ENCODE measurements at places on chromosomes 11 and 22.

DNA sequence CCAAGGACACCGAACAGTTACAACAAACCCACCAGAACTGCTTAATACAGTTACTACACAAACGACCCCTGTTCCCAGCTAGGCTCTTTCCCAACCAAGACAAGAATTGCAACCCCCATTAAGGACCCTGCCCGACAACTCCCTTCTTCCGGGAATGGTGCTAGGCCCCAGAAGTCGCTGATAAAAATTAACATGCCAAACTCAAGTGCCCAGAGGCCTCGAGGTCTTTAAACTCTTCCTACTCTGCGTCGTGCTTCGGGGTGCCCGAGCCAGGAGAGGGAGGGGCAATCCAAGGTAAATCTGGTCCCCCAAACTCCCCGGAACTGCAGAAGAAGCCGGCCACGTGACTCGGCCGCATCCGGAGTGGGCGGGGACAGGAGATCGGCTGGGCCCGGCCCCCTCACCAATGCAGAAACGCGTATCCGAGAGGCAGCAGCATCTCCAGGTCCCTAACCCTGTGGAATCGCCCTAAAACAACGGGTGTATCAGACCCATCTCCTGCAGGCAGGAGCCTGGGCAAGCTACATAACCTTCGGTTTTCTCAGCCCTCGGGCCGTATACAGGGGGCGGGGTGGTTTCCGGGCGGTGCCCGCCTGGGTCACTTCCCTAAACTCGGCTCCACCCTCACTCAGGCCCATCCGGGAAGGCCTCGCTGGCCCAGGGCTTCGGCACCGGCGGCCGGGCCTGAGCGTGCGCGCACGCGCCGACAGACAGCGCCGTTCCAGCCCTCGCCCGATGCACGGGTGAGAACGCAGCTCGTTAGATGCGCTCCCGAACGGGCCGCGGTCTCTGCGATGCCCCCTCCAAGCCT lies 1.1 kb downstream of the CFL1 start:
- DNase-seq: peak; percentile 77

DNA sequence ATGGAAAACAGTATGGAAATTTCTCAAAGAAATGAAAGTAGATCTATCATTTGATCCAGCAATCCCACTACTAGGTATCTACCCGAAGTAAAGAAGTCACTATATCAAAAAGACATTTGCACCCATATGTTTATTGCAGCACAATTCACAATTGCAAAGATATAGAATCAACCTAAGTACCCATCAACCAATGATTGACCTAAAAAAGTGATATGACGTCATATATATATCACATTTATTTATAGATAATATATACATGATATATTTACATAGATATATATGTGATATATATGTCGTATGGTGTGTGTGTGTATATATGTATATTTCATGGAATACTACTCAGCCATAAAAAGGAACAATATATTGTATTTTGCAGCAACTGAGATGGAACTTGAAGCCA lies 188.3 kb upstream of the ARHGAP42 start:
- no peak for DNase-seq

- DNase-seq: peak; percentile 96
Observed at GRCh38 chr11:45560155-45560912, 105.1 kb downstream of the CHST1 start.

GRCh38 chr11:19953336-19953735 lies 206.9 kb downstream of the DBX1 start:
- peak; percentile 30 for DNase-seq

GRCh38 chr11:67269401-67270255 lies 3.4 kb downstream of the GRK2 start:
- peak; percentile 24 for DNase-seq

DNA sequence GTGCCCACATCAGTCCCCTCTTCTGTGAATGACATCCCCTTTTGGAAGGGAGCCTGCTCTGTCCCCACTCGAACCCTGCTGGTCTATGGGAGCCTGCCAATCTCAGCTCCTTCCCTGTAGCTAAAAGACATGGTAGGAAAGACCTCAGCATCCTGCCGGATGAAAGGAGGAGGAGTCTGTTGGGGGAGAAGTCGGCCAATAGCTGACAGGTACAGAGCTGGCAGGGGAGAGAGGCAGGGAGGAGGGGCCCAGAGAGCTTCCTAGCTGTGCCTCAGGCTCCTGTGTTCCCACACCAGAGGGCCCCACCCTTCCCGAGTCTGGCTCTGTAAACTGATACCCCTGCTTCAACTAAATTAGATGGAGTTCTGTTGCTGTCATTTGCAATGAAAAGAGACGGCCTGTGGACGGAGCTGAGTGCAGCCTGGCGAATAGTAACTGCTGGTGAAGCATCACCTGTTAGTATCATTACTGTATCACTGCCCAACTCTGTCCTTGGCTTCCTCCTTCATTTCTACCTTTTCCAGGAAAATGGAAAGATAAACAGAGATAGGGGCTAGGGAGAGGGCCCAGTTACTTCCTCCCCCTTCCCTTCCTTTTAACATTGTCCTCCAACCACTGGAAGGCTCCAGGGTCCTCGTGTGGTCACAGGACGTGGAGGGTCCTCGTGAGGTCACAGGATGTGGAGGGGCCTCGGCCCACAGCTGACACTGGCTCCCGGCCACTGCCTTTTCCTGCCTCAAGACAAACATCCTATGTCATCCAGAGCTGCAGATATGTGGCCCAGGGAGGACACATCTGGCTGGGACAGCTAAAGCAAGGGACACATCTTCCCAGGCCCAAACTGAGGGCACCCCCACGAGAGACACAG lies 15.1 kb downstream of the FXYD6 start:
- DNase-seq: peak; percentile 98

GRCh38 chr11:123033895-123034294 lies 28.0 kb downstream of the HSPA8 start:
- DNase-seq: peak; percentile 69

GRCh38 chr11:80227915-80228314 lies 787.1 kb upstream of the TENM4 start:
- no peak for DNase-seq

- no peak for DNase-seq
Observed at GRCh38 chr11:15638386-15638787, 523.7 kb downstream of the INSC start.

DNA sequence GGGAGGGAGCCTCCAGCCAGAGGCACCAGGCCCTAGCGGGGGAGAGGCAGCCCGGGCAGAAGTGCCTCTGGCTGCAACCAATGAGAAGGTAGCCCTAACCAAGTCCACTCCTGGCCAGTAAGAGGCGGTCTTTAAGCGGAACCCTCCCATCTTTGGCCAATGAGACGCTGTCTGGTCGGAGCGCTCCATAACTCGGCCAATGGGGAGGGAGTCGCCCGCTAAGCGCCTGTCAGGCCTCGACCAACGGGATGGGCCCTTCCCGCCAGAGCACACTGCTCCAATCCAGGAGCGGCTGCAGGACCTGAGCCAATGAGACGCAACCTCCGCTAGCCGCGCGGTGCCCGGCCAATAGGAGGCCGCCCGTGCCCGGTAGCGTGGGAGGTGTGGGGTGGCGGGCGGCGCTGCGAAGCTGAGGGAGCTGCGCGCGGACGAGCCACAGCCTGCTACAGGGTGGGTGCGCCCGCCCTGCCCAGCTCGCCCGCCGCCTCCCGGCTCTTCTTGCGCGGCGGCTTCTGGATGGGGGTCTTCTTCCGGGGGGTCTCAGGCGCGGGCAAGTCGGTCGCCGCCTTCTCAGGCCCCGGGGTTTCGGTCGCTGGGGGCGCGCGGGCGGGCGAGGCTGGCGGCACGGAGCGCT lies 12.6 kb downstream of the SCARF2 start:
- DNase-seq: no peak

DNA sequence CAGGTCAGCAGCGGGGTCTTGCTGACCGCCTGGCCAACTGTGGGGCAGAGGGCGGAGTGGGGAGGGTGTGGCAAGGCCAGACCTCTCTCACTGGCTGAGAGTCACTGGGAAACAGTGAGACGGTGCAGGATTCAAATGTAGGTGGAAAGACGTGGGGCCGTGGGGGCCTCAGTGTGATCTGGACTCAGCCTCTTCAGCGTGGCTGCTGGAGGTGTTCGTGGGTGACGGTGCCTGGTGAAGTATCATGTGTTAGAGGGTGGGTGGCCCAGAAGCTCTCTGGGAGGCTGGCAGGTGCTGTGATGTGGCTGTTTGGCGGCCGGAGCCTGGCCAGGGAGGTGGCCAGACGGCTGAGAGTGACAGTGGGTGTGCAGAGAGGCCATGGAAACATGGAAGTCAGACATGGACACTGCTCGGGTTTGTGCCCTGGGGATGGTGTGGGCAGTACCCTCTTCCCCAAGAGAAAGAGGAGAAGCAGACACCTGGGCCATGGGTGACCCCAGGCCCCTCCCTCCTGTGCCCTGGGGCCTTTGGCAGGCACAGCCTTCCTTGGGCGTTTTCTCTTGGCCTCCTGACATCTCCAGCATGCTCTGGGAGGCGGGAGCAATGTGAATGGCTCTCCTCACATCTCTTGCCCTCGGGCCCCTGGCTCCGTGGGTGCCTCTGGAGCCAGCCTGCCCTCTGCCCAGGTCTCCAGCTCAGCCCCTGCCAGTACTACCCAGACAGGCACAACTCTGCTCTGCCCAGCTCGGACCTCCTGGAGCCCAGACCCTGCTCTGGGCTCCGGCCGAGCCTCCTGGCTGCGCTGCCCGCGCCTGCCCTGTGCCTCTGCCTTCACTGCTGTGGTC lies 10.1 kb upstream of the ACR start:
- DNase-seq: peak; percentile 39

GRCh38 chr22:35735542-35735941 lies 17.9 kb downstream of the APOL5 start:
- DNase-seq: no peak

GRCh38 chr11:18236664-18237356 lies at the start of gene SAA4:
Gene SAA4, minus strand, starts transcription at chr11:18236802. Its CDS starts 876 bp downstream, at chr11:18235926.
- DNase-seq: no peak

GRCh38 chr11:66111158-66111557 lies 41.1 kb downstream of the PACS1 start:
- DNase-seq: no peak

- DNase-seq: no peak
Observed at GRCh38 chr11:40099426-40100161, 1359.9 kb downstream of the LRRC4C start.

DNA sequence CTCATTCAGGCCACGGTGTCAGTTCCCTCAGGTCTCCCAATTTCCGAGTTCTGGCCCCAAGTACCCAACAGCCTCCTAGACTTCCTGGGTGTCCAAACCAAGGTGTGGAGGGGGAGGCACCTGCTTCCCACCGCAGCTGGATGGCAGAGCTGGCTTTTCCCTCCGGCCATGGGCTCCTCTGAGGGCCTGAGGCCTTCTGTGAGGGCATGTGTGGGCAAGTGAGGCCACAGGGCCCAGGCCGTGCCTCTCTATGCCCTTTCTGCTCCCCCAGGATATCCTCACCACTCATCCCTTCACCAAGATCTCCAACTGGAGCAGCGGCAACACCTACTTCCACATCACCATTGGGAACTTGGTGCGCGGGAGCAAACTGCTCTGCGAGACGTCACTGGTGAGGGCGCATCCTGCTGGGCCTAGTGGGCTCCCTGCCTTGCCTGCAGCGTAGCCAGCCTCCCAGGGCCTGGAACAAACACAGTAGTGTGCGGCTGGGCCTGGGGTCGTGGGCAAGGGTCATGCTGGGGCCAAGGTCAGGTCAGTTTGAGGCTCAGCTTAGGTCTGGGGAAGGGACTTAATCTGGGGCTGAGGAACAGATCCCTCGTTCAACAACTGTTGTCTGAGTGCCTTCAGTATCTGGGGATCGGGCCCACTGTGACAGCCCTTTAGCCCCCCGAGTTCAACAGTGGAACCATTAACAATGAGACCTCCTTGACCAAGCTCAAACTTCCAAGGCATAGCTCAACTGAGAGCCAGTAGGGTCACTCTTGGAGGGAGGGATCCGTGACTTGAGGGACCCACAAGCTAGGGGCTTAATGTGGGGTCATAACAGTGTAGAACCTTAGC lies 85.8 kb downstream of the MYO7A start:
- no peak for DNase-seq

DNA sequence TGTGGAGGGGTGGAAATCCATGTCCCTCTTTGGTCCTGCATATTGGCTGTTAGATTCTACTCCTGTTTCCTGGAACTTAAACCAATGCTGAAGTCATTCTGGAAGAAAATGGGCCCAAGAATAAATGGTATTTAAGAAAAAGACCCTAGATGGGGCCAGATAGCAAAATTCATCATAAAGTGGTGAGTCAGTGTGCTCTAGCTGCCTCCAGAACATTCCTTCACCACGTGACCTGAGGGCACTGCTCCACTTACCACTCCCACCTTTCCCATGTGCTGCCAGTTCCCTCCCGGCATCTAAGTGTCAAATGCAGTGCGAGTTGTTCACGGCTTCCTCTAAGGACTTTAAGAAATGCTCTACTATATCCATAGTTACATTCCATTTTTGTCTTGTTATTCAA lies 30.9 kb upstream of the NAP1L4 start:
- no peak for DNase-seq

DNA sequence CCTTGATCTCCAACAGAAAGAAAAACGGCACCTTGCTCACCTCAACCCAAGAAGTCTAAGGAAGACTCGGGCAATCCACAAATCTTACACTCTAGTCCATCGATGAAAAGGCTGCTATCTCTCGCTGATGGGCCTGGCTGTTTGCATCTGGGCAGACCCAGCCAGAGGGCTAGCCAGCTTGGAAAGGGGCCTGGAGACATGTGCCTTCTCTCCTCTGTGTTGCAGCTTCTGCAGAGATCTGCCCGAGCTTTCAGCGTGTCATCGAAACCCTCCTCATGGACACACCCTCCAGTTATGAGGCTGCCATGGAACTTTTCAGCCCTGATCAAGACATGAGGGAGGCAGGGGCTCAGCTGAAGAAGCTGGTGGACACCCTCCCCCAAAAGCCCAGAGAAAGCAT lies 3.2 kb downstream of the SCGB1A1 start:
- no peak for DNase-seq

- no peak for DNase-seq
Observed at GRCh38 chr22:29226351-29226981, 20.8 kb downstream of the EMID1 start.

DNA sequence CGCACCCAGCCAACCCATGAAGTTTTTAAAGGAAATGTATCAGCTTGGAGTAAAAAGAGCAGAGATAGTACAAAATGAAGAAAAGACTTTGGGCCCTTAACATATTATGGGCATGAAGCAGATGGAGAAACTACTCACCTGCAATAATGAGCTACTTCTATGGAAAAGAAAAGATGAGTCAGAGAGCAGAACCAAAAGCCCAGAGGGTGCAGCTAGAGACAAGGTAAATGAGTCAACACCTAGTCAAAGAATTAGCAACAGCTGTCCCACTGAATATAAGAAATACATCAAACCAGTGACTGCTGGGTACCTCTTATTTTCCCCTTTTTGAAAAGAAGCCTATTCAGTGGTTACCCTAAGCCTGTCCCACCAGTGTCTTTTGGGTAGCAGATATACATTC lies 61.8 kb downstream of the RPL27A start:
- DNase-seq: peak; percentile 31

Measured in NCI-H69 (cell line).